ENCODE measurements at places on chromosomes 11 and 22.

- DNase-seq, result peak; percentile 78
Observed at GRCh38 chr11:46308631-46309419, 31.4 kb downstream of the CREB3L1 start.

DNA sequence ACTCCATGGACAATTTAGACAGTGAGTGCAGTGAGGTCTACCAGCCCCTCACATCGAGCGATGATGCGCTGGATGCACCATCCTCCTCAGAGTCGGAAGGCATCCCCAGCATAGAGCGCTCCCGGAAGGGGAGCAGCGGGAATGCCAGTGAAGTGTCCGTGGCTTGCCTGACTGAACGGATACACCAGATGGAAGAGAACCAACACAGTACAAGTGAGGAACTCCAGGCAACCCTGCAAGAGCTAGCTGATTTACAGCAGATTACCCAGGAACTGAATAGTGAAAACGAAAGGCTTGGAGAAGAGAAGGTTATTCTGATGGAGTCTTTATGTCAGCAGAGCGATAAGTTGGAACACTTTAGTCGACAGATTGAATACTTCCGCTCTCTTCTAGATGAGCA is 51.4 kb downstream of the SPECC1L start:
- no peak for DNase-seq

DNA sequence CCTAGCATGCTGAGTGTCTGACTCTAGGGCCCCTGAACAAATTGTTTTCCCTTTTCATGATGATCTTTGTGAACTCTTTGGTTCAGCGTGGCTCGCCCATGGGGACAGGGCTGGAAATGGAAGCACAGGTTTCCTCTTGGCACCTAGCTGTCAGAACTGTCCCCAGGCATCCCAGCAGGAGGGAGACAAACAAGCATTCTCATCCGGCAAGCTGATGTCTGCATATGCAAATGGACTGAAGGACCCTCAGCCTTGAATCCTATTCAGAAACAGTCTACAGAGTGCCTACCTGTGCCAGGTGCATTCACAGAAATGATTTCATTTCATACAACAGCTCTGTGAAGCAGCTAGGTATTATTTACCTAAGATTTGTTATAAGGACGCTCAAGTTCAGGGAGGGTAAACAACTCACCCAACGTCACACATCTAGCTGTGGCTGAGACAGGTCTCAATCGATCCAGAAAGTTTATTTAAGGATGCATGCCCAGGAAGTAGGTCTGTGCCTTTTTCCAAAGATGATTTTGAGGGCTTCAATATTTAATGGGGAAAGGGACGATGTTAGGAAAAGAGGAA is 176.4 kb downstream of the KIRREL3 start:
- no peak for DNase-seq

DNA sequence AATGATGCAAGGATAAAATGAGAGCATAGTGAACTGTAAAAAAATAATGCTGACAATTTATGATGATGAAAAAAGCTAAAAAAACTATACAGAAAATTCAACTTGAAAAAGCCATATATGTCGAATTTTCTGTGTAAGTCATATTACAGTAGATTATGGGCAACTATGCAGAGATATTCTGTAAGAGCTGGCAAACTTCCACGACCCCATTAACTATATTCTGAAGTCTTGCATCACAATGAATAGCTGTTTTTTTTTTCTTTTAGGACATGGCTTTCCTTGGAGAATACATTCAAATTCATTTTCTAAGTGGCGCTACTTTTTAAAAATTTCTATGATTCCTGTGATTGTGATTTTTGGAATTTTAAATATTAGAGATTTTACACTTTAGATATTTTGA is 18.4 kb downstream of the PSMD13 start:
- no peak for DNase-seq

GRCh38 chr22:17130199-17130598 is 9.0 kb upstream of the TMEM121B start:
- DNase-seq, result peak; percentile 66

GRCh38 chr11:97516688-97517087 is 1126.9 kb downstream of the JRKL start:
- DNase-seq, result no peak

- DNase-seq, result no peak
Observed at GRCh38 chr11:100735949-100736675, 49.0 kb downstream of the ARHGAP42 start.

DNA sequence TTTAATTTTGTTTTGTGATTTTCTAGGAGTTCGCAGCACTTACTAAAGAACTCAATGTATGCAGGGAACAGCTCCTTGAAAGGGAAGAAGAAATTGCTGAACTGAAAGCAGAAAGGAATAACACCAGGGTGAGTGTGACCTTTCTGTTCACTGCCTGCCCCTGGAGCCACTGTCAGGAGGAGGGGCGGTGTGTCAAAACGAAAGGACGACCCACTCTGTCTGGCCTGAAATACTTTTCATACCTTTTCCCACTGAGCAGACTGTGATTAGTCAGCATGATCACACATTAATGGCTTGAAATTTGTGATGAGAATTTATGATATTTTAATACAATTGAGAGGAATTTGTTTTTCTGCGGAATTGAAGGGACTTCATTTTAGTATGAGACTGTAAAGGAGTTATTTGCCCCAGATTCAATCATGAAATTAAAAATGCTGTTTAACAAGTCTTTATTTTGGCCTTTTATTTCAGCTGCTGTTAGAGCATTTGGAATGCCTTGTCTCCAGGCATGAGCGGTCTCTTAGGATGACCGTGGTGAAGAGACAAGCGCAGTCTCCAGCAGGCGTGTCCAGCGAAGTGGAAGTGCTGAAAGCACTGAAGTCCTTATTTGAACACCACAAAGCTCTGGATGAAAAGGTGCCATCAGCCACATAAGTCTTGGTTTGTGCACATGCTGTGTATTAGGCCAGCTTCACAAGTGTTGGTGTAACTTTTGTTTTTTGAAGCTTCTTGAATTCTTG is 54.1 kb downstream of the PPFIA1 start:
- peak; percentile 72 for DNase-seq

DNA sequence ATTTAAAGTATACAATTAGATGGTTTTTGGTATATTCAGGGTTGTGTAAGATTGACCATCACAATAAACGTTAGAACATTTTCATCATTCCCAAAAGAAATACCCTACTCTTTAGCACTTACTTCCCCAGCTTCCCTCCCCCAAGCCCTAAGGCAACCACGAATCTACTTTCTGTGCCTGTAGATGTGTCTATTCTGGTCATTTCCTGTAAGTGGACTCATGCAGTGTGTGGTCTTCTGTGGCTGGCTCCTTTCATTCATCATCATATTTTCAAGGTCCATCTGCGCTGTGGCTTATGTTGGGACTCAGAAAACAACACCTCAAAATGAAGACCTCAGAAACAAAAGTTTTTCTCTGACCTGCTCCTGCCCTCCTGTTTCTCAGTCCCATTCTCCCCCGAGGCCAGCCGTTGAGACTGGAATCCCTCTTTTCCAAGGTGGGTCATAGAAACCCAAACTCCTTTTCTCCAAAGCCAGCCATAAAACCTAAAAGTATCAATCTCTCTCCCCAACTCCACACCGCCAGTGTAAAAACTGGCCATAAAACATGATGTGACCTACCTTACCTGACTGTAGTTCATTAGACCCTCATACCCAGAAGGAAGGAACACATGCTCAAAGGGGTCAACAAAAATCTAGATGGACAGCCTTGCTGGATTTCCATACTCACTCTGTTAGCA is 12.9 kb upstream of the TMPRSS13 start:
- no peak for DNase-seq

DNA sequence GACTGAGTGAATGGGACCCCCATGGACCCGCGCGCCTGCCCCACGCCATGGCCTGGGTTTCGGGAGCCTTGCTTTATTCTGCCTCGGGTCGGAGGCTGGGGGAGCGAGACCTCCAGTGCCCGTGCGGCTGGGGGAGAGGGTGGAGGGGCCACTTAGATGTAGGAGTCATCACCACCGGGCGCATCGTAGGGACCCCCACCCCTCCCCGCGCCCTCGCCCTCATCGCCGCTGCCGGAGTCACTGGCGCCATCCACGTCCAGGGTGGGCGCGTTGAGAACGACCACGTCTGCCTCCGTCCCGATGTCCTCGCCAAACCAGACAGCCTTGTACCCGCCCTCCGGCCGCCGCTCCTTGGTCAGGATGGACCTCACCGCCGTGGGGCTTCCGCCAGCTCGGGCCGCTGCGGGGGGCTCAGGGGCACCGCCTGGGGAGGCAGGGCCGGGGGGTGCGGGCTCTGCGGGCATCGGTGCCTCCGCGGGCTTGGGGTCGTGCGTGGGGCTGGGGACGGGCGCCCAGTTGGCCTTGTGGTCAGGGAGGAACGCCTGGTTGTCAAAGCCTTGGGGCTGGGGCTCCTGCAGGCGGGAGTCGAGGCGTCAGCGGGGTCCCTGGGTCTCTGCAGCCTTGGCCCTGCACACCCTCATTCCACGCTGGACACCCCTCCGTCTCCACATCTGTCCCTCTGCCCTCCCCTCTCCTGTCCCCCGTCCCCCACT is 1.6 kb upstream of the IRF7 start:
- DNase-seq, result no peak

DNA sequence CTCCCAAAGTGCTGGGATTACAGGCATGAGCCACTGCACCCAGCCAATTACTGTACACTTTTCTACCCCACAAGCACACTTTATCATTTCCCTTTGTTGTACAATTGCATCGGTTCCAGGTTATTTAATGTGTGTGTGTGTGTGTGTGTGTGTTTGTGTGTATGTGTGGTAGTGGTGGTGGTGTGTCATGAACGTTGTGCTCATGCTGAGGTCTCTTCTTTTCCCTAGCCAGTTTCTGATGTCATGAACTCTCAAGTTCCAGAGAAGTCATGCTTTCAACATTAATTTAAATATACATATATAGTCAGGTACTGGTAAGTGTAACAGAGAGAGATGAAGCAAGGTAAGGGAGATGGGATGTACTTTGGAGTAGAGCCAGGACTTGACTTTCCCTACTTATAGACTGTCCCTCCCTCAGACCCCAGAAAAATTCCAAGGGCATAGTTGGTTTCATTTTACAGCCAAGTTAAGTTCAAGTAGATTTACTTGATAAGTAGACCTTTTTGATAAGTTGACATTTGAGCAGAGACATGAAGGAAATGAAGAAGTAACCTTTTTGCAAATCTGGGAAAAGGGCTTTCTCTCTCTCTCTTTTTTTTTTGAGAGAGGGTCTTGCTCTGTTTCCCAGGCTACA is 42.7 kb downstream of the WEE1 start:
- DNase-seq, result no peak

DNA sequence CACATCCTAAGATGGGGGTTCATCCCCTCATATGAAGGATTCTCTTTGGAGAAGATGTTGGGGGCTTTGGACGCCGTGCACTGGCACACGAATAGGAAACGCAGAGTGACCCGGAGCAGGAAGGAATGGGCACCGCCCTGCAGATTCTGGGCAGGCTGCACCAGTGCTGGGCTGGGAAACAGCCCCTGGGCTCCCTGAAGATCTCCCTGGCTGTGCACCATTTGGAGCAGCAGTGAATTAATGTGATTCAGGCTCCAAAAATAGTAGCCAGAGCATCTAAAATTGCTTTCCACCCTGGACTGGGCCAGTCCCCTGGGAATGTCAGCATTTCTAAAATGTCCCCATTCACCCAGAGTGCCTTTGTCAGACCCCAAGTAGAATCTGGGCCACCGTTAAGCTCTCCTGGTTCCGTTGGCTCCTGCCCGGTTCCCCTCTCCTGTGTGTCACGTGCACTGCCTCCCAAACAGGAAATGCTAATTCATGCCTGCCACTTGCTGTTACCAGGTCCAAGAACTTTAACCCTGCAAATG is 18.6 kb downstream of the IRAG1 start:
- no peak for DNase-seq

DNA sequence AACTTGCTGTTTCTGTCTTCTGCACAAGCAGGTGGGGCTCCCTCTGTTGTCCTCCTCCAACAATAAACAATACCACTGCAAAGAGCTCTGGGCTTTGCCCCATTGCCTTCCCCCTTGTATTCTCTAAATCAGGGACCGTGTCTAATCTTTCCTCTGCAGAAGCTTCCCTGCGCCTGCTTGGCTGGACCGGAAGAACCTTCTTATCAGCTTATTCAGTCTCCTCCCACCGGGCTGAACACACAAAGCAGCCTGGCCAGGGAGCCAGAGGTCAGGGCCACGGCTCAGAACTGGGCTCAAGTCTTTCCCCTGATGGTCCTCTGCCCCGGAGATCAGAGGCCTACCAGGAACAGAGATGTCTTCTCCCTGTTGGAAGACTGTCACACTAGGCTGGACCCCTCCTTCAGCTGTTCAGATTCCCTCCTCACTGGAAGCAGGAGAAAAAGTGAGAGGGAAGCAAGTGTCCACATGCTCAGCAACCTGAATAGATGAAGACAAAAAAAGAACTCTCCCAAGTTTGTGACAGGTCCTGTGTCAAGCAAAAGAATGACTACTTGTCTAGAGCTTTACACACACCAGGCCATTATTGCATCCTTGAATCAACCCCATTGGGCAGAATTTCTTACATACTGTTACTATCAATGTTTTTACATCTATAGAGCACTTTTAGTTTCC is 63.7 kb downstream of the RAB30 start:
- DNase-seq, result no peak

DNA sequence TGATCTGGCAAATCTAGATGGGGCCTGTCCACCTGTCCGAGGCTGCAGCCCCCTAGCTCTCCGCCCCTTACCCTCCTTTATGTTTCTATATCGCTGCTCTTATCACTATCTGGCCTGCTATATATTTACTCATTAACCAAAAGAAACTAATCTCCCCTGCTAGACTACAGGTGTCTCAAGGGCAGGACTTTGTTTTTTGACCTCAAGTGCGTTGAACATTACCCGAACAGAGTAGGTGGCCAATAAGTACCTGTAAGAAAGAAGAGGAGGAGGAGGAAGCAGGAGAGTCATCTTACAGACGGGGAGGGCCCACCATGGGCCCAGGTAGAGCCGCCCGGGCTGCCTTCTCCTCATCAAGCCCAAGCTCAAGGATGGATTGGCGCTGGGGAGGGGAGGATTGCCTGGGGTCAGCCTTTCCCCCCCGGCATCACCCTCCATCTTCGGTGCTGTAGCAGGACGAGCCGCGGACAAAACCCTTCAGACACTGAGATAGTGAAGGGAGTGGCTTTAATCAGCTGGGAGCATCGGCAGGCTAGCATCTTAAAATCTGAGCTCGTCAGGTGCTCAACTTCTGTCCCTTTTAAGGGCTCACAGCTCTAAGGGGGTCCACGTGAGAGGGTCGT is 1.2 kb upstream of the P2RY6 start:
- no peak for DNase-seq

GRCh38 chr11:115499891-115500290 is 4.3 kb downstream of the CADM1 start:
- DNase-seq, result no peak

DNA sequence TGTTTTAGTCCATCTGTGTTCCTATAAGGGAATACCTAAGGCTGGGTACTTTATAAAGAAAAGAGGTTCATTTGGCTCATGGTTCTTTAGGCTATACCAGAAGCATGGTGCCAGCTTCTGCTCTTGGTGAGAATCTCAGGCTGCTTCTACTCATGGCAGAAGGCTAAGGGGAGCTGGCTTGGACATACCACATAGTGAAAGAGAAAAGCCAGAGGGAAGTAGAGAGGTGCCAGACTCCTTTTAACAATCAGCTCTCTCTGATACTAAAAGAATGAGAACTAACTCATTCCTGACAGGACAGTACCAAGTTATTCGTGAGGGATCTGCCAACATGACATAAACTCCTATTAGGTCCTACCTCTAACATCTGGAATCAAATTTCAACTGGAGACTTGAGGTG is 1250.2 kb upstream of the CNTN5 start:
- no peak for DNase-seq

Measured in suppressor macrophage (primary cell).